Mesothelial cell of epicardium (in vitro differentiated cells): ENCODE measurements at places on chromosomes 7 and 10. TPM values are rescaled to one million over a fixed set of nuclear protein-coding genes. Genes with fewer than 3 reads are reported as not detected.
A peak's percentile ranks its signal among the peaks of the same experiment; 100 is the strongest.

The SUGCT gene
- total RNA-seq: 8.4 to 9.8 TPM (median 8.9 TPM) in 3 replicates

The SEPTIN14 gene
- total RNA-seq: 0.07 TPM in 1 of 3 replicates, not detected in the others

The SUFU gene
- total RNA-seq: 32.4 to 33.4 TPM (median 32.7 TPM) in 3 replicates

The SAP25 gene
- total RNA-seq: 7.9 to 13.5 TPM (median 10.6 TPM) in 3 replicates

DNA sequence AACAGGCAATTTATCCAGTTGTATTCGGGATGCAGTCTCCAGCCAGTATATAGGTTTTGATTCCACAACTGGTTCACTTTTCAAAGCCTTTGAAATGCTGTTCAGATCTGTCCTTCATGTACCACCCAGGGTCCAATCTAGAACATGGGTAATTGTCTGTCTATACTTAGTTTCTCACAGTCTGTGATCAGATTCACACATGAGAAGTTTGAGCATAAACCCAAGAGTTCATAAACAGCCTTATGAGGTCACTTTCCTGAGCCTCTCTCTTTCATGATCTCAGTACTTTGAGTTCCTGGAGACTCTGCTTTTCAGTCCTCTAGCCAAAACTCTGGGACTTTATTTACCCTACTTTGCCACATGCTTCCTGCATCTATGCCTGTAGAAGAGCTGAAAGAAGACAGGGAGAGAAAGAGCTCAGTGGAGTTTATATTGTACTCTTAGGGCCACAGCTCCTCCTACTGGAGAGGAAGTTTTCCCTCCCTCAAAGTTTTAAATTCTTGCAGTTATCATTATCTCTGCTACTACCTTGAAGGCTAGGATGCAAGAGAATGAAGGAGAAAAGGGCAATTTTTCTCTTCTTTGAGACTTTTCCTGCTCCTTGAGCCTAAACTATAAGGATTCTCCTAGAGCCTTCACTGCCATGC is 172.0 kb downstream of the ZEB1 start:
- no peak for DNase-seq

GRCh38 chr10:61781969-61782403 is 119.3 kb downstream of the CABCOCO1 start:
- no peak for DNase-seq

DNA sequence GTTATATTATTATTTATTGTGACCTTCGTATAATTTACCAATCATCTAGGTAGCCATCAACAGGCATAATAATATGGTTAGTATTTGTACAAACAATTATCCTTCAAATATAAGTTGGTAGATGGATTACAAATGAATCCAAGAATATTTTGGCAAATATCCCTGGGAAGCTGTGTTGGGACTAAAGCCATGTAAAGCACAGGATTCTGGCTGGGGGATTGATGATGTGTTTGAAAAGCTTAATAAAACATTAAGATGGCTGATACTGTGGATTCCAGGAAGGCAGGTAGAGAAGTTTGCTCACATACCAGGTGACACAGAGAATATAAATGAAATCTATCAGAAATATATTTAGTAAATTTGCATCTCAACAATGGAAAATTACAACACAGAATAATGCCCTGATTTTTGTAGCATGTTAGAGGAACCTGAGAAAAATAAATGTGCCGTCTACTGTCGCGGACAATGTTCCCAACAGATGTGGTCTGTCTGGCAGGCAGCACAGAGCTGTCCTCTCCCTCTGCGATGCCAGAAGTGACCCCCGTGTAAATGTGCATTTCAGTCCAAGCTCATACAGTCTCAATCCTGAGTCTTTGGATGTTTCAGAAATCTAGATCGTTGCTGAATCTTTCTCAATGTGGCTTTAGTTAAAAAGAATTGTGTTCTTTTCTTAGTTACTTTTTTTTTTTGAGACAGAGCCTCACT is 125.0 kb downstream of the TEX36 start:
- no peak for DNase-seq

DNA sequence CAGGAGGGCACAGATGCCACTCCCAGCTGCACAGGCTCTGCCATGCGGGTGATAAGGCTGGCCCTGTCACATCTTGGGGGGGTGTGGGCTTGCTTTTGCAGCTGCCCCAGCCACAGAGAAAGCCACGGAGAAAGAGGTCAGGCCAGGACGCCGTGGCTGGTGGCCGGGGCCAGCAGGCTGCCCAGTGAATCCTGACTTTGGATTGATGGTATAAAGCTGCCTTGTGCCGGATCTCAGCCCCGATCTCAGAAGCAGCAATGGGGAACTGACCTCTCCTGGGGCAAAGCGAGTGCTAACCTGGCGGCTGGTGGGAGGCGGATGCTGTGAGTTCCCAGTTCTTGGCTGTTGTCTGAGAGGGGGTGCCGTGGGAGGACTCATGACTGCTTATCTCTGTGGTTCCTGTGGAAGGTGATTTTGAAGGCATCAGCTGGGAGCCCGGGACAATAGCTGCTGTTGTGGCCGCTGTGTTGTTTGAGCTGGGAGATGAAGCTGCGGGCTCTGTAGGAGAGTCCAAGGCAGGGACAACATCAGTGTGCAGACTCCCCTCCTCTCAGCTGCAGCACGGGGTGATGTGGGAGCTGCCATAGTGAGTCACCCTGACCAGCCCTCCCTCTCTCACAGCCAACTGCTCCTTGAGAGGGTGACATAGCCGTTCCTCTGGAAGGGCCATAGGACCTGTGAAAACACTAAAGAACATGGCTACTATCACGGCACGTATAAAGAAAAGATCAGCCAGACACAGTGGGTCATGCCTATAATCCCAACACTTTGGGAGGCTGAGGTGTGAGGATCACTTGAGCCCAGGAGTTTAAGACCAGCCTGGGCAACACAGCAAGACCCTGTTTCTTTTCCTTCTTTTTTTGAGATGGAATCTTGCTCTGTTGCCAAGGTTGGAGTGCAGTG is 17.0 kb downstream of the IL15RA start:
- no peak for DNase-seq

GRCh38 chr7:118657391-118658005 is 433.0 kb downstream of the ANKRD7 start:
- DNase-seq: no peak

GRCh38 chr7:120658516-120658915 is 199.4 kb downstream of the TSPAN12 start:
- DNase-seq: no peak

- peak; percentile 78 for DNase-seq
Observed at GRCh38 chr10:15167411-15168290, 842 bp downstream of the NMT2 start.

- no peak for DNase-seq
Observed at GRCh38 chr7:132218876-132219275, 357.4 kb downstream of the PLXNA4 start.

- no peak for DNase-seq
Observed at GRCh38 chr7:4709187-4709586, 27.1 kb downstream of the FOXK1 start.

DNA sequence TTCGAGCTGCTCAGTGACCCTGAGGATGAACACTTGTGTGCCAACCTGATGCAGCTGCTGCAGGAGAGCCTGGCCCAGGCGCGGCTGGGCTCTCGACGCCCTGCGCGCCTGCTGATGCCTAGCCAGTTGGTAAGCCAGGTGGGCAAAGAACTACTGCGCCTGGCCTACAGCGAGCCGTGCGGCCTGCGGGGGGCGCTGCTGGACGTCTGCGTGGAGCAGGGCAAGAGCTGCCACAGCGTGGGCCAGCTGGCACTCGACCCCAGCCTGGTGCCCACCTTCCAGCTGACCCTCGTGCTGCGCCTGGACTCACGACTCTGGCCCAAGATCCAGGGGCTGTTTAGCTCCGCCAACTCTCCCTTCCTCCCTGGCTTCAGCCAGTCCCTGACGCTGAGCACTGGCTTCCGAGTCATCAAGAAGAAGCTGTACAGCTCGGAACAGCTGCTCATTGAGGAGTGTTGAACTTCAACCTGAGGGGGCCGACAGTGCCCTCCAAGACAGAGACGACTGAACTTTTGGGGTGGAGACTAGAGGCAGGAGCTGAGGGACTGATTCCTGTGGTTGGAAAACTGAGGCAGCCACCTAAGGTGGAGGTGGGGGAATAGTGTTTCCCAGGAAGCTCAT is 1.1 kb downstream of the DDIT4 start:
- no peak for DNase-seq

GRCh38 chr7:25965405-25966123 is 186.4 kb upstream of the NFE2L3 start:
- DNase-seq: no peak

DNA sequence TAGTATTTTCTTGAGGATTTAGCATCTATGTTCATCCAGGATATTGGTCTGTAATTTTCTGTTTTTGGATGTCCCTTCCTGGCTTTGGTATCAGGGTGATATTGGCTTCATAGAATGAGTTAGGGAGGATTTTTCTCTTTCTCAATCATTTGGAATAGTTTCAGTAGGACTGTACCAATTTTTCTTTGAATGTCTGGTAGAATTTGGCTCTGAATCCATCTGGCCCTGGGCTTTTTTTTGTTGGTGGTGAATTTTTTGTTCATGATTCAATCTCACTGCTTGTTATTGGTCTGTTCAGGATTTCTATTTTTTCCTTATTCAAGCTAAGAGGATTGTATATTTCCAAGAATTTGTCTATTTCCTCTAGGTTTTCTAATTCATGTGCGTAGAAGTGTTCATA is 192.7 kb downstream of the KIF20B start:
- no peak for DNase-seq

DNA sequence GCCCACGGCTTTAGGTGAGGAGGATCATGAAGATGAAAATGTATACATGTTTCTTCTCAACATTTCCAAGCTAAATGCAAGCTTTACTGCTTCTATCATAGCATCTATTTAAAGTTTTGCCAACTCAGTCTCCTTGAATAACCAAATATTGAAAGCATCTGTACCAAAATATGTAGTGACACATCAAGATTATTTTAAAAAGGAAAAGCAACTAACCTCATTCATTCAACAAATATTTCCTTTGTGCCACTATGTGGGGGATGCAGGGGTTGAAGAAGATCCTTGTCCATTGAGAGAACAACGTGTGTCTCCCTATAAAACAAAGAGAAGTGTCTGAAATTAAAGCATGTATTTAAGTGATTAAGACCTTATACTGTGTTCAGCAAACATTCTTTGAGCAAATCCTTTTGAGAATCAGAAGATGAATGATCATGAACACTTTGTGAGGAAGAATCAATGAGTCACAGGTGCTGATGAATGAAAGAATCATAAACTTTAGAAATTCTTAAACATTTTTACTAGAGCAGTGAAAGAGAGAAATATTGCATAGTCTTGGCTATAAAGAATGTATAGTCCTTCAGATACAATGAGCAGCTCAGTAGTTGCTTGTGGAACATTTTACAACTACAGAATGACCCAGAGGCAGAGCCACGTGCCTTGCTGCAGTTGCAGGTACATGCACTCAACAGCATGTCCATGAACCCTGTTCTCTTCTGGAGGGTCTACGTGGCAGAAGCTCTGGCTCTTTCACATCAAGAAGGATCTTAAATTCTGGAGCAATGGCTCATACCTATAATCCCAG is 13.9 kb downstream of the TAS2R60 start:
- no peak for DNase-seq

GRCh38 chr7:2483494-2483893 is 7.3 kb upstream of the GRIFIN start:
- DNase-seq: no peak

DNA sequence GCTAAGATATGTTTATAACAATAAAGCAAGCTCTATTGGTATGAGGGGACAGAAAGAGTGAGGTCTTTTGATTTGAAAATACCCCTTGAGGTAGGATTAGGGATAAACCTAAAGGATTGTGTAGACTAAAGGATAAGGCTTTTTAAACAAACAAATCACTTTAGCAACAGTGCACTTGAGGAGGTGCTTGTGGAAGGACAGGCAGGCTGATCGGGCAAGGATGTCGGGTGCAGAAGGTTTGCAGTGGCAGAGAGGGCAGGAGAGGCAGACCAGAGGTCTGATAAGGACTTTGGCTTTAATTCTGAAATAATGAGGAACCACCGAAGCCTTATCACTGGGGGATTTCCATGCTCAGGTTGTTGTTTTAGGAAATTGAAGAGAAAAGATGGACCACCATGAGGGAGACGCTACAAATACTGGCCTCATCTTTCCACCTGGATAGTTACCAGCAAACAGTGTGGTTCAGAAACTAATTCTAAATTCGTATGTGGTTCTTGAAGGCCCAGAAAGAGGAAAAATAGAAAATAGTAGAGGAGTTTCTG is 119.5 kb upstream of the KLF6 start:
- no peak for DNase-seq

GRCh38 chr7:120043250-120043649 is 229.7 kb upstream of the KCND2 start:
- DNase-seq: no peak

DNA sequence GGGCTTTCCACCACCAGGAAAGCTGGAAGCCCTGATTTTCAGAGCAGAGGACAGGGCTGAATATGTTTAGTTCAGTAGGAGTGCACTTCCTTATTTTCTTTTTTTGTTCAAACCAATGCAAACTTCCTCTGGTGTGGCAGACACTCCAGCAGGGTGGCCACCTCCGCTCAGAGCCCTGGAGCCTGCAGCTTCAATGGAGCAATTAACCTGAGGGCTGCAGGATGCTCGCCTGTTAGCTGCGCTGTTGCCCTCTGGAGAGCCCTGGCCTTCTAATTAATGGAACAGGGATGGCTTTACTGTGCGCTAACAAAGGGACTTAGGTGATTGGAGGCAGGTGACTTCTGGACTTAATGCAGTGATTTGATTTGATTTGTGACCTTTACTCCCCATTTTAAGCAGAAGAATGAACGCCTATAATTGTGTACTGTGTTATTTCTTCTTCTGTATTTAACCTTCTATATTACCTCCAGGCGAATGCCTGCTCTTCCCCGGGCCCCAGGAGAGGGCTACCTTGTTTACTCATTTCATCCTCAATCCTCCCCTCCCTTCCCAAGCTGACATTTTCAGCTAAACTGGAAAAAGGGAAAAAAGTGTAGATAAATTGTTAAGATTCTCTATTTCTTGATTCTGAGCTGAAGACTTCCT is 123.0 kb upstream of the CTBP2 start:
- DNase-seq: no peak

GRCh38 chr7:149621776-149622175 is 124.2 kb upstream of the ZNF746 start:
- no peak for DNase-seq

- DNase-seq: no peak
Observed at GRCh38 chr7:123752534-123752933, 3.7 kb upstream of the WASL start.

DNA sequence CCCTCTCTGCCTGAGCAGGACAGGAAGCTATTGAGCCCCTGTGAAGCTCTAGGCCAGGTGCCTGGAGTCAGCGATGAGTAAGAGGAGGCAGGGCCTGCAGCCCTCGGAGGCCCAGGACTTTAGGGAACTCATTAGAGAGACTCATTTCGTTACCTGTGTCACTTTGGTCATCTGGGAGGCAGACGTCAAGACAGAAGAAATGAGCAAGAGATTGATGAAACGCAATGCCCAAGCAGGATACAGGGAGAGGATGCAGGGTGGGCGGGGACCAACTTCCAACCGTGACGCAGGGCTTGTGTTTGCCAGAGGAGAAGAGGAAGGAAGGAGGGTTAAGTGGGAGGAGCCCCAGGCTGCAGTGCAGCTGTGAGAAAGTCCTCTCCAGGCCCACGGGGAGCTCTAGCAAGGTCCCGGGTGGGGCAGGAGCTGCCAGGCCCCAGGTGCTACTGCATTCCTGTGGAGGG is 26.4 kb upstream of the GNA12 start:
- DNase-seq: no peak
